Activated CD4-positive, alpha-beta memory T cell treated with anti-CD3 and anti-CD28 coated beads for 36 hours (primary cell): ENCODE measurements at places on chromosomes 5 and 9.

GRCh38 chr5:1946122-1946677, 63.5 kb upstream of the IRX4 start:
- H3K27me3 ChIP-seq = peaks cover 27% of the 10 kb centered on the region
- no peak overlapping the region for H3K27ac ChIP-seq
- H3K4me3 ChIP-seq = no peak overlapping the region
- no peaks in the 10 kb centered on the region for H3K4me1 ChIP-seq
- DNase-seq = no peak
- H3K36me3 ChIP-seq = no peaks in the 10 kb centered on the region

- H3K27me3 ChIP-seq = no peaks in the 10 kb centered on the region
- no peak for DNase-seq
- no peaks in the 10 kb centered on the region for H3K36me3 ChIP-seq
- H3K4me1 ChIP-seq = peaks cover 11% of the 10 kb centered on the region
Measured at GRCh38 chr5:68898951-68899471, 194.8 kb upstream of the SLC30A5 start.

DNA sequence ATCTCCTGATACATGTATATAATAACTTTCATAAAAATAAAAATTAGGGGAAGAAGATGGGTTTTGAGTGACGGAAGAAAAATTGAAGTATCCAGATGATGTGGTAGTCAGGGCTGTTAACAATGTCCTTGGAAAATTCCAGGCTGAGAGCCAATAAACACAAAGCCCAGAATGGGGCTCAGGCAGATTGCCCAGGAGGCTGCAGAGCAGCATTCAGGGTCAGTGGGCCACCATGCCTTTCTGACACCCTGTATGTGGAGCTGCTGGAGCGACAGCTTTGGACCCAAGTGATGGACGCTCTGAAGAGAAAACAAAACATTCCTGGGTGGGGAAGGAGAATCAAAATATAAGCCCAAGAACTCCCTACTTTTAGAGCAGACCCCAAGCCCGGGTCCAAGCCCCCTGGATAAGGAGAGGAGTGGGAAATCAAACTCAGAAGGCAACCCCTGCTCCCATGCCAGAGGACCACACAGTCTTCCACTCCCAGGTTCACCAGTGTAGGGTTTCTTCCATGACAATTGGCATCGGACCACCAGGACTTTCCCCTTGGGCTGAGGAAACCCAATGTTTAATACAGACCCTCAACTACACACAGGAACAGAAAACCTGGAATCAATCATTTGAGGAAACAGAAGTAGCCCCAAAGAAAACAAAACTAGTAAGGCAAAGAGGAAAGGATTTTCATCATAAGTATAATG, 45.7 kb upstream of the SPATA31C2 start:
- H3K4me1 ChIP-seq = peaks cover 3% of the 10 kb centered on the region
- no peaks in the 10 kb centered on the region for H3K36me3 ChIP-seq
- H3K27me3 ChIP-seq = peaks cover 29% of the 10 kb centered on the region
- no peak overlapping the region for H3K4me3 ChIP-seq
- no peak overlapping the region for H3K27ac ChIP-seq

DNA sequence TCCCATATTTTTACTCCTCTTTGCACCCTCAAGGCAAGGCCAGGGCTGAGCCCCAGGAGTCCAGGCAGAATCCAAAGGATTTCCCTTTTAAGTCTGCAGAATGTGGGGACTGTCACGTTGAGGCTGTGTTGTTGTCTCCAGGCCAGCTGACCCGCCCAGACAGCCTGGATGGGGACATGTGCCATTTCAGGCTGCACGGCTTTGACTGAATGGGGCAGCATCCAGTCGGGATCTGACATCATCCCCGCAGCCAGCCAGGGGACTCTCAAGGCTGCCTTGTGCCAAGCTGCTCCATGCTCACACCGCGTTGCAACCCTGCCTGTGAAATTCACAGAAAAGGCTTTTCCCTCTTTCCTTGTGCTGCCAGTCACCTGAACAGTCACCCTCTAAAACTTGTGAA, 2.2 kb upstream of the ZNF366 start:
- DNase-seq = no peak
- H3K36me3 ChIP-seq = no peaks in the 10 kb centered on the region
- peaks cover 15% of the 10 kb centered on the region for H3K27me3 ChIP-seq

DNA sequence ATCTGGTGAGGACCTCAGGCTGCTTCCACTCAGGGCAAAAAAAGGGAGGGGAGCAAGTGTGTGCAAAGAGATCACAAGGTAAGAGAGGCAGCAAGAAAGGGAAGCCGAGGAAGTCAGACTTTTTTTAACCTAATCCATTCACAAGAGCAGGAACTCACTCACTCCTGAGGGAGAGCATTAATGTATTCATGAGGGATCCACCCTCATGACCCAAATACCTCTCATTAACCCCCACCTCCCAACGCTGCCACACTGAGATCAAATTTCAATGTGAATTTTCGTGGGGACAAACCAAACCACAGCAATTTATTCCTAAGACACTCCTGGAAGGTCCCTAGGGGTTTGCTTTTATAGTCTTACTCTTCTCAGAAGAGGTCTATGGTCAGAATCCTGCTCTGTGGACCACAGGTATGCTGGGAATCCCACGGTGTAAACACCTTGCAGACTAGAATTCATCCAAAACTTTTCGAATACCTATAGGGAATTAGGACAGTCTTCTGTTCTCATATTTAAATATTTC, 108.7 kb downstream of the HSD17B3 start:
- no peak overlapping the region for H3K27ac ChIP-seq
- H3K27me3 ChIP-seq = peaks cover 16% of the 10 kb centered on the region
- no peak overlapping the region for H3K4me3 ChIP-seq
- H3K36me3 ChIP-seq = peaks cover 4% of the 10 kb centered on the region

- H3K4me3 ChIP-seq = no peak overlapping the region
- no peaks in the 10 kb centered on the region for H3K4me1 ChIP-seq
- H3K27me3 ChIP-seq = peaks cover 10% of the 10 kb centered on the region
- no peak for DNase-seq
Measured at GRCh38 chr5:83509540-83509939, 38.0 kb downstream of the VCAN start.

GRCh38 chr9:127832248-127832647, 22.2 kb downstream of the ENG start:
- H3K27ac ChIP-seq = peak overlapping the region; percentile 65
- no peak for DNase-seq
- no peak overlapping the region for H3K4me3 ChIP-seq
- no peaks in the 10 kb centered on the region for H3K27me3 ChIP-seq
- H3K36me3 ChIP-seq = peaks cover 1% of the 10 kb centered on the region

DNA sequence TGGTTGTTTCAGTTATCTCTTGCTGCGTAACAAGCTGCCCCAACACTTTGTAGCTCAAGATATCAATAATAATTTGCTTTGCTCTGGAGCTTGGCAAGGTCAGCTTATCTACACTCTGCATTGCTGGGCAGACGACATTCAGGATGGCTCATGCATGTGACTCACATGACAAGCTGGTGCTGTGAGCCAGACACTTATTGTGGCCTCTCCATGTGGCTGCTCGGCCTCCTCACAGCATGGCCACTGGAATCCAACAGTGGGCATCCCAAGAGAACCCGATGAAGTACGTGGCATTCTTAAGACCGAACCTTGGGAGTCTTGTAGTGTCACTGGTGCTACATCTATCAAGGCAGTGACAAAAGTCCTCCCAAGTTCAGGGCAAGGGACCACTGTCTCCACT, 94.2 kb upstream of the MVB12B start:
- H3K4me3 ChIP-seq = no peak overlapping the region
- peaks cover 15% of the 10 kb centered on the region for H3K27me3 ChIP-seq
- peaks cover 4% of the 10 kb centered on the region for H3K4me1 ChIP-seq

DNA sequence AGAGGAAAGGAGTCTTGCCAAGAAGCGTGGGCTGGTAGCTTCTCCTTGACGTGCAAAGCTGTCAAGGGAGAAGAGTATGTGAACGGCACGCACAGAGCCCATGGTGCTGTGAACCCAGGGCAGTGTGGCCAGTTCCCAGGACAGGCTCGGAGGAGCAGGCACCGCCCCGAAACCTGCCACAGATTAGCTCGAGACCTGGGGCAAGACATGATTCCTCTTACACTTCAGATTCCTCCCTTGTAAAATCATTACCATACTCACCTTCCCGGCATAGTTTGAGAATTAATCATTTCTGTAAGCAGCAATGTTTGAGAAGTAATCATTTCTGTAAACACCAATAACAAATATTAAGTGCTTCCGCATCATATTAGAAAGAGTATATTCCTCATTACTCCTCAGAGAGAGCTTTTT, 19.9 kb downstream of the GOLM1 start:
- H3K36me3 ChIP-seq = no peaks in the 10 kb centered on the region
- H3K27ac ChIP-seq = no peak overlapping the region
- no peaks in the 10 kb centered on the region for H3K27me3 ChIP-seq
- H3K4me1 ChIP-seq = peaks cover 4% of the 10 kb centered on the region
- no peak for DNase-seq

- peaks cover 14% of the 10 kb centered on the region for H3K4me1 ChIP-seq
- H3K4me3 ChIP-seq = peak overlapping the region; percentile 88
- H3K36me3 ChIP-seq = peaks cover 2% of the 10 kb centered on the region
Measured at GRCh38 chr5:179906294-179906794, 1.4 kb downstream of the TBC1D9B start.
